ENCODE measurements at places on chromosomes 2 and 18. TPM values are rescaled to one million over a fixed set of nuclear protein-coding genes. Genes with fewer than 3 reads are reported as not detected.
A peak's percentile ranks its signal among the peaks of the same experiment; 100 is the strongest.

Gene CCDC68
- not detected for total RNA-seq

Gene CIDEA
- not detected for total RNA-seq

Gene CD8B
- total RNA-seq, result 0.57 TPM

Gene SPR
- total RNA-seq, result 7.1 TPM

Gene CMPK2
- 6.8 TPM for total RNA-seq

DNA sequence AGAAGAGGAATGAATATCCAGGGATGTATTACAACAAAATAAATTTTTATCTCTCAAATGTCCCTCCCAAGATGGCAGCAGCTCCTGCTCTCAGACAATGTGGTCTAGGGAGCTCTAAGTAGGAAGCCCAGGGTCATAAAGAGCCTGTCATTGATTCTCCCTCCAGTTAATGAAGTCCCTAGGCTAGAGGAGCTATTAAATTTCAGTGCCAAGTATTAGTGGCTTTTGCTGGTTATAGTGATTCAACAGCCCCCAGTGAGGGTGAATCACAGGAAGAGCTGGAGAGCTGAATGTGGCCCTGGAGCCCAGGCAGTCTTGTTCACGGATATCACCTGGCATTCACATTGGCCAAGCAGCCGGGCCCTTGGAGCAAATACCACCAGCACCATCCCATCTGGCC lies 109.8 kb upstream of the YPEL5 start:
- no peak for DNase-seq

- DNase-seq, result no peak
Measured at GRCh38 chr2:192124571-192124970, 70.2 kb downstream of the TMEFF2 start.

GRCh38 chr2:227351639-227352038 lies 26.6 kb downstream of the MFF start:
- no peak for DNase-seq

DNA sequence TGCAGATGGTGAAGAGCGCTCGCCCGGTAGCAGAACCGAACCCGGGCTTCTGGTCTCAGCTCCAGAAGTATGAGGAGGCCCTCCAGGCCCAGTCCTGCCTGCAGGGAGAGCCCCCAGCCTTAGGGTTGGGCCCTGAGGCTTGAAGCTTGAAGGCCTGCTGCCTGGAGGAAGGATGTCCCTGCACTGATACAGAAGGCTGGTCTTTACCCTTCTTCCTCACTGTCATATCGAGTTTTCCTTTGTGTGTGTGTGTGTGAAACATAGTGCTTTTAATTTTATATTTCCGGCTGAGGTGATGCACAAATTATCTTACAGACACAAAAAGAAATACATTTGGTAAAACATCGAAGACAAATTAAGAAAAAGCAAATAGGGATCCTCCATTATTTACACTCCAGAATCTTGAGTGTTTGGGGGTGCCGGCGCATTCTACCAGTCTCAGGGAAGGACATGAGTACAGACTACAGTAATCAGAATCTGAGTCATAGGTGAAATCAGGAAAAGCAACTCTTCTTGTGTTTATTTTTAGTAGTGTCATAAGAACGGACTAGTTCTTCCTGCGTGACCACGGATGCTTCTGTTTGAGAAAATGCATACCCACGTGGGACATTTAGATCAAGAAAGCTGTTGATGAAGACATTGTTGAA lies 1.3 kb downstream of the DUSP28 start:
- peak; percentile 55 for DNase-seq

DNA sequence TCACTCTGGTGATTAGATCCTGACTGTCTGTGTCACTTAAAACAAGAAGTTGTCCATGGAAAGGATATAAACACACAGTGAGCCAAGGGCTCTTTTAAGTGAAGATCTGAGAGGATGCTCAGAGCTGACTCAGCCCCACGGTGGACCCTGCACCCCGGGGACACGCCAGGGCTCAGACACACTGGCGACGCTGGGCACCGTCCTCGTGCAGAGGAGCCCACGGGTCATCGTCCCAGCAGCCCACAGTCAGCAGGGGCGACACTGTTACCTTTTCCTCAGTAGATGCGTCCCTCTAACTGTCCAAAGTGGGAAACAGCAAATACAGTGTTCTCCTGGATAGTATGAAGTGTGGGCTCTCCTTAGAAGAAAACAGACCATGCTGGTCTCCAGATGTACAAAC lies 225.6 kb downstream of the HDAC4 start:
- DNase-seq, result no peak

DNA sequence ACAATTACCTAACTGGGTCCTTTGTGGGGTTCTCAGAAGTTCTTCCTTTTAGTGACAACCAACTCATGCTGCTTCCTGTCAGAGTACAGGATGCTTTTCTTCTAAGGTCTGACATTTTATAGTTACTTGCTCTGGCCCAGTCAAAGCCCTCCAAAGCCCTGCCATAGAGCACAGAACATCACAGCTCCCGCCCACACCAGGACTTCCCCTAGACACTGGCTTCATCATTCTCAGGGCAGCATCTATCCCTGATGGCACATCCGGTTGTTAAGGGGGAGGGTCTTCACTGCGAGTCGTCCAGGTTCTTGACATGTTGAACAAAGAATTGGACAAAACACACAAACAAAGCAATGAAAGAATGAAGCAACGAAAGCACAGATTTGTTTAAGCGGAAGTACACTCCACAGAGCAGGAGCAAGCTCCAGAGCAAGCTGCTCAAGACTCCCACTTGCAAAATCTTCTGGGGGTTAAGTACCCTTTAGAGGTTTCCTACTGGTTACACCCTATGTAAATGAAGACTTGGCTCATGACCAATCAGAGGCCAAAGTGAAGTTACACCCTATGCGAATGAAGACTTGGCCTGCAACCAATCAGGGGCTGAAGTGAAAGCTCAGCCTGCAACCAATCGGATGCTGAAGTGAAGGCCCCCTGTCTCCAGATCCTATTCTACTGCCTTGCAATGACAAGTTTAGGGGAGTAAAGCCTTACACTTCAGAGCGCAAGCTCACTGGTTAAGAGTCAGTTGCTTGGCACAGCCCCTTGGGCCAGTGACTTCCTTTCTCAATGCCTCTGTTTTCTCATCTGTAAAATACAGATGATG lies 79.0 kb downstream of the HDAC4 start:
- DNase-seq, result peak; percentile 86

Measured in activated CD4-positive, alpha-beta memory T cell treated with anti-CD3 and anti-CD28 coated beads for 36 hours (primary cell).